ENCODE measurements at places on chromosomes 6 and 20.

DNA sequence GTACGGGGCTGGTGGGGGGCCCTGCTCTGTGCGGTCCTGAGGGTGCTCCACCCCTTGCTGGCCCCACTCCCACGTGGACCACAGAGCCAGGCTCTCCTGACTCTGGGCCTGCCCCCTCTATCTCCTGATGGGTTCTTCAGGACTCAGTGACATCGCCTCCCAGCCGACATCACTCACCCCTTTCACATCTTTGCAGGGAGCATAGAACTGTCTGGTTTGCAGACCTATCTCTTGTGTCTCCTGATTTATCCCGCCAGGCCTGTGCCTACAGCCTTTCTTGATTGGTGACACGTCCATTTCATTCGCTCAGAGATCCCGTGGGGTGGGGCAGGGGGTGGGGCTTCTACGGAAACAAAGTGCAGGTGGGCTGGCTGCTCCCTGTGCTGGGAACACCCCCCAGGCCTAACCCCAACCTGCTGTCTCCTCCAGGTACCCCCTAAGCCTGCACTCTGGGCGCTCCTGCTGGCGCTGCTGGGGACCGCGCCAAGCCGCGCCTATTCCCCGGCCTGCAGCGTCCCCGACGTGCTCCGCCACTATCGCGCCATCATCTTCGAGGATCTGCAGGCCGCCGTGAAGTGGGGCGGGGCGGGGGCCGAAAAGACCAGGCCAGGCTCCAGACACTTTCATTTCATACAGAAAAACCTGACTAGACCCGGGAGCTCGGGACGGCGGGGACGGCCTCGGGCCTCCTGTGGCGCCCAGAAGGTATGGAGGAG lies 1.7 kb downstream of the C20orf204 start:
- peak; percentile 50 for DNase-seq

- no peak for DNase-seq
Measured at GRCh38 chr6:106117579-106117978, 31.4 kb downstream of the PRDM1 start.

GRCh38 chr6:44275749-44276648 lies 5.7 kb downstream of the TMEM151B start:
- no peak for DNase-seq

GRCh38 chr6:6856538-6857523 lies 250.9 kb upstream of the RREB1 start:
- DNase-seq = no peak

DNA sequence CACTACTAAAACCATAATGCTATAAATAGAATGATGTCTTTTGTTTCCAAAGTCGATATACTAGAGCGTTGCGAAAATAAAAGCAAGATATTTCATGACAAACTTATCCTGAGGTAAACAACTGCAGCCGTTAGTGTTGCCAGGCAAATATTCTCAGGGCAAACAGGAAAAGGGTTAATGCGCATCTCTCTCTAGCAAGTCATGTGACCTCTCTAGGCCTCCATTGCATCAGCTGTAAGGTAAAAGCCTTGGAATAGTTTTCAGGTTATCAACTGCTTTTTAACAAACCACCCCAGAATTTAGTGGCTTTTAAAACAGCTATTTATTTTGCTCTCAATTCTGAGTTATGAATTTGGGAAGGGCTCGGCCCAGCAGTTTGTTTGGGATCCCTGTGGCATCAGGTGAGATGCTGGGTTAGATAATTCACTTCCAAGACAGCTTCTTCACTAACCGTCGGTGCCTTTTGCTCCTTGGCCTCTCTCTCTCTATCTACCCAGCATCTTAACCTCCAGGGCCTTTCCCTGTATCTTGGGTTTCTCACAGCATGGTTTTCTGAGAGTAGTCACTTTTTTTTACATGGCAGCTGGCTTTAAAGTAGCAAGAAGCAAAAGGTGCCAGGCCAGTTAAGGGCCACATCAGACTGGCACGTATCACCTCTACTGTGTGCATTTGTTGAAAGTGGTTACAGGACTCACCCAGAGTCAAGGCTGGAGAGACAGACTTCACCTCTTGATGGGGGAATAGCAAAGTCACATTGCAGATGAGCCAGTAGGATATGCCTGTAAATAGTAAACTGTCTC lies 39.2 kb upstream of the LTV1 start:
- no peak for DNase-seq

DNA sequence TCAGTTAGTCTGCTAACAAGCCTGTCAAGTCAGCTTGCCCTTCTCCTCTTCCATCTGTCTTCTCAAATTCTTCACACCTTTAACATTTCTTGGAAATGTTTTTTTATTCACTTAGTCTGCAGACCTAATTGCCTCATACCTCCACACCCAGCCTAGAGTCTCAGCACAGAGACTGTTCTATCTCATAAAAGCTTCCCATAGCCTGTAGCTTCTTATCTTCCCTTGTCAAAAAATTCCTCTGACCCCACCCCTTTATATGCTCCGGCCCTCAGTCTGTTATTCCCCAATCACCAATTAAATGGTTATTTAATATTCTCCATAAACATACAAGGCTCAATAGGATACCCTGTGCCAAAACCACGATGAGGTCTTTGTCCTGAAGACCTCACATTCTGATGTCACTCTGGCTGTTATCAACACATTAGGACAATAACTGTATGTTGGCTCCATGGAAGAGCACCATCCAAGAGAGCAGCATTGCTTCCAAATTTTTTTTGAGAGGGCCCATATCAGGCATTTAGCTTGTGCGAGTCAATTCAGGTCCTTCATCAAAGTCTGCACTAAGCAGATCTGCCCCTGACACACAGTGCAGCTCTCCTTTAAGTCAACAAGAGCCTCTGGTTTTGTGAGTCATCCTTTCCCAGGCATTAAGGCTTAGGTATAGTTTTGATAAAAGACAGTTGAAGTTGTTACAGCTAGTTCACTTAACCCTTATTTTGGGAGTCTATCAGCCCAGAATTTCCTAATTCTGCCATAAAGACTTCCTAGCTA lies 83.2 kb upstream of the TBX18 start:
- no peak for DNase-seq

DNA sequence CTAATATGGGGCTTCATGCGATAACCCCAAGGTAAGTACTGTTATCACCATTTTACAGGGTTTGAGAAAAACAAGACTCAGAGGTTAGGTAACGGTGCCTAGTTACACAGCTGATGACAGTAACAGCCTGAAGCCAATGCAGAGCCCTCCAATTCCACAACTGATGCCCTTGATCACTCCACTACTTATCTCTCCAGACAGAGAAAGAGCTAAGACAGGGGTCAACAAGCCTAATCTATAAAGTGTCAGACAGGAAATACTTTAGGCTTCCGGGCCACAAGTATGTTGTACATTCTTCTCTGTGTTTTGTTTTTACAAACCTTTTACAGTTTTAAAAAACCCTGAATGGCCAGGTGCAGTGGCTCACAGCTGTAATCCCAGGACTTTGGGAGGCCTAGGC lies 50.9 kb downstream of the MAP7 start:
- no peak for DNase-seq

DNA sequence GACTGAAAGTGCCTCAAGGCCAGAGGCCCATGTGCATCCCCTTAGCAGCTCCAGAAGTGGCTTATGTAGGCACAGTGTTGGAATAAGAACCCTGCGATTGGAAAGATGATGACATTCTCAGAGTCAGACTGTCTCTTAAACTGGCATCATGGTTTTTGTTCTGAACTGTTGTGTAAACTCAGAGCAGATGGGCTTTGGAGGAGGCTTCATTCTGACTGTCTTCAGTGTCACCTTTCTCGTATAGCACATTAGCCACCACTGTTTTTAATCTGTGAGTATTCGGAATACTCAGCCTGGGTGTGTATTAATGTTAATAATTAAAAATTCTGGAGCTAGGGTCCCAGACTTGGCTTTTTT lies 140.9 kb downstream of the JARID2 start:
- DNase-seq = no peak

DNA sequence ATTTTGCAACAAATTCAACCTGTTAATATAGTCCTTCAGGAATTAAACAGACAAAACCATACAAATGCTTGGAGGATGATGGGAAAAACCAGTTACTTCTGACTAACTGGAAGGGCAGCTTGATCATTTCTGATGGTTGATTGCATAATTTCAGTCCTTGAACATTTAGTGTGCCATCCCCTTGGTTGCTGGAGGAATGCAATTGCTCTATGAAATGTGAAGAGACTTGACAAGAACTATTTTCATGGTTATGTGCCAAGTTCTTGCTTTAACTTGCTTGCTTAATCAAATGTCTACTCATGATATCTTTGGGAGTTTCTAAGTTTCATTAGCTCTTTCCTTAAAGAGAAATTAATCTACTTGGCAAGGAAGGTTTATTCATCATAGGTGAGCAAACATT lies 45.2 kb downstream of the ANKEF1 start:
- DNase-seq = no peak

DNA sequence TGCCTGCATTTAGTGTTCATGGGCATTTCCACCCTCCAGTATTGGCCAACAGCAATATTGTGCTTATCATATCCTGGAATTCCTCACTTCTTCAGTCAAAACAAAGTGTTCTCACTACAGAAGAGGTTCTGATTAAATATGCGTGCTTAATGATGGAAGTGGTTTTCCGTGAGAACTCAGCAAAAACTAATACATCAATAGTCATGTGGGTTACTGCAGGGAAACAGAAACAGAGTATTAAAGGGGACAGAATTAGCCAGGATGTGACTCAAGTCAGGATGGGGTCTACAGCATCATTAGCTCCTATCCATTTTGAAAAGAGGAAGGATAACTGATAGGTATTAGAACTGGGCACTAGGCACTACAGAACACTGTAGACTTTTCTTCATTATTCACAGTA lies 384.6 kb downstream of the CDKAL1 start:
- DNase-seq = no peak

DNA sequence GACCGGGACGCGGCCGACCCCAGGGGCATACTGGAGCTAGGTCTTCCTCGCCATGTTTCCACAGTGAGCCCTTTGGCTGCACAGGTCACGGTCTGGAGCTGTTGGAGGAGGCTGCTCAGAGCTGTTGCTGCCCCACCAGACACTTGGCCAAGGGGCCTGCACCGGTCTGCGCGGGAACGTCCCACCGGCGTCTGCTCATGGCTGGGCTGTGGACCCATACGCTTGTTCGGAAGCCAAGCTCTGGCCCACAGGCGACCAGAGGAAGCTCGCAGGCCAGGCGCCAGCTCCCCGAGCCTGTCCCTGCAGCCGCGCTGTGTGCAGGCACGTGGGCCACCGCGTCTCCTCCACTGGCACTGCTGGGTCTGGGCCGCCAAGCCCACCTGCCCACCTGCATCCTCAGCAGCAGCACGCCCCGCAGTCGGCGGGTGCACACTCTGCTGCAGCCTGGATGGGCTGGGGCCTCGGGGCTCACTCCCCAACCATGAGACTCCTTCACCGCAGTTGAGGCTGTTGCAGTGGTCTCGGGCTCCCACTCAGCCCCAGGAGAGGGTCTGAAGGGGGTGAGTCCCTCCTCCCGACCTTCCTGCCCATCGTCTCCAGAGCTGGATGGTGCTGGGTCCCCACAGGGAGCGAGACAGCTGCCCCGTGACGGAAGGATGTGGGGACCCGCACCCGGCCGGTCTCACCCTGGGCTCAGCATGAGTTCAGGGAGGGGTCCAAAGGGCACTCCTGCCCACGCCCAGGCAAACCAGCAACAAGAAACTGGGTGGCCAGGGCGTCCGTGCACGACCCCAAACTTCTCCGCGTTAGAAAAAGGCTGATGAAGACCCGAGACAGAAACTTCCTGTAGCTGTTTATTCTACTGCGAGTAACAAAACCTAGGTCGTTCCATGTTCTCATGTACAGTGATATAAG lies 15.5 kb upstream of the TCFL5 start:
- no peak for DNase-seq

DNA sequence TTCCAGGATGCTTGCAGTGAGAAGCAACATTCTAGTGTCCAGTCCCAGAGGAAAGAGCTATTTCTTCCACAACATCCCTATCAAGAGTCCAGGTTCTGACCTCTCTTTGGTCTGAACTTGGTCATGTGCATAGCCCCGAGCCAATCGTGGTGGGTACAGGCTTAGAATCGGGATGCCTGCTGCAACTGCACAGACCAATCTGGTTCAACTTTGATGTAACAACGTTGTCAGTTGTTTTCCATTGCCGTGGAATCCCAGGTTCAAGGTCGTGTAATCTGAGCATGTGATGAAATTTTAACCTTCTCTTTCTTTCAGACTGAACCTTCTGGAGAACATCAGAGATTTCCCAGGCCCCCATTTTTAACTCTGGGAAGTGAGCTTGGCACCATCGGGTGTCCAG lies 130.5 kb downstream of the ANKRD60 start:
- no peak for DNase-seq

GRCh38 chr20:63979557-63980316 lies at the start of gene SAMD10:
Gene SAMD10 (minus strand): TSS chr20:63979642. CDS start chr20:63979467, 175 bp downstream.
- DNase-seq = peak; percentile 90

DNA sequence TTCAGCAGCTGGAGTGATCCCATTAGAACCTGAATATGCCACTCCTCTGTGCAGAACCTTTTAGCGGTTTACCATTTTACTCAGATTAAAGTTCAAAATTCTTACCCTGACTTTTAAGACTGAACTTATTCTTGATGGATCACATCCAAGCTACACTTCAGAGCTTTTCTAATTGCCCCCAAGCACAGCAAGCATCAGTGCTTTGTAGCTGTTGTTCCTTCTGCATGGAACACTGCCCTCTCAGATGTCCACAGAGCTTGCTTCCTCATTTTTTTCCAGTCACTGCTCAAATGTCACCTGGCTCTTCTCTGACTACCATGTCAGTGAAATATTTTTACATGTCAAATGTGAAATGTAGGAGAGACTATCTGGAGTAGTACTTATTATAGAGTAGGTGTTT lies 1.6 kb upstream of the SLC35B3 start:
- no peak for DNase-seq

- no peak for DNase-seq
Measured at GRCh38 chr6:13034316-13034715, 294.0 kb downstream of the TBC1D7 start.

DNA sequence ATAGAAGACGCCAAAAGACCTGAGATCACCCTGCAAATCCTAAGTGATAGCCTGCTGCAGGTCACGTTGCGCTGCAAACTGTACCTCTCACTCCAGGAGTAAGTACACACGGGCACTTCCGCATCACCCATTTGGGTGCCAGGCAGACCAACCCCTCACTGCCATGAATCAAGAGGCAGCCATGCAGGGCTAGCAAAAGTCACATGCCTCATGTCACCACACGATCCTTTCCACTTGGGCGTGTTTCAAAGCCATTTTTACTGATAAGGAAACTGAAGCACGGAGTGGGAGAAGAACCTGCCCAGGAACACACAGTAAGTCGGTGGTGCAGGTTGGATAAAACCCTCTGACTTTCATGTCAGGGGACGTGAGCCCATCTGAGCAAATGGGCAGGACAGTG lies 37.0 kb downstream of the BPIFB1 start:
- no peak for DNase-seq

- DNase-seq = no peak
Measured at GRCh38 chr6:33668914-33669313, 42.6 kb downstream of the UQCC2 start.

DNA sequence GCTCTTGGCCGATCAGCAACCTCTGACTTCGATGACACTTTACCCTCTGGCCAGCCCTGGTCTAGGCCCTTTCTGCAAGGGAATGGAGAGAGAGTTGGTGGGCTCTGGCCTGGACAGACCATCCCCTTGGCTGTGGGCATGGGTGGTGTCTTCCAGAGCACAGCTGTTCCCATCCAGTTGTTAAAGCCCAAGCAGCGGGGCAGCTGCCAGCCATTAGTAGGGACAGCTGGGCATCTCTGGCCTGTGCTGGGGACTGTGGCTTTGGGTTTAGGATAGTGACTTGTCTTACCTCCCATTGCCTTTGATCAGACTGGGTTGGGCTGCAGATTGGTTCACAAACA lies 2.8 kb downstream of the CDC25B start:
- no peak for DNase-seq
